ENCODE measurements at places on chromosomes 1 and 21.

GRCh38 chr1:85122169-85122568 is 73.9 kb upstream of the MCOLN3 start:
- no peak for DNase-seq

- DNase-seq: no peak
Measured at GRCh38 chr1:119385650-119386049, 17.1 kb downstream of the HAO2 start.

DNA sequence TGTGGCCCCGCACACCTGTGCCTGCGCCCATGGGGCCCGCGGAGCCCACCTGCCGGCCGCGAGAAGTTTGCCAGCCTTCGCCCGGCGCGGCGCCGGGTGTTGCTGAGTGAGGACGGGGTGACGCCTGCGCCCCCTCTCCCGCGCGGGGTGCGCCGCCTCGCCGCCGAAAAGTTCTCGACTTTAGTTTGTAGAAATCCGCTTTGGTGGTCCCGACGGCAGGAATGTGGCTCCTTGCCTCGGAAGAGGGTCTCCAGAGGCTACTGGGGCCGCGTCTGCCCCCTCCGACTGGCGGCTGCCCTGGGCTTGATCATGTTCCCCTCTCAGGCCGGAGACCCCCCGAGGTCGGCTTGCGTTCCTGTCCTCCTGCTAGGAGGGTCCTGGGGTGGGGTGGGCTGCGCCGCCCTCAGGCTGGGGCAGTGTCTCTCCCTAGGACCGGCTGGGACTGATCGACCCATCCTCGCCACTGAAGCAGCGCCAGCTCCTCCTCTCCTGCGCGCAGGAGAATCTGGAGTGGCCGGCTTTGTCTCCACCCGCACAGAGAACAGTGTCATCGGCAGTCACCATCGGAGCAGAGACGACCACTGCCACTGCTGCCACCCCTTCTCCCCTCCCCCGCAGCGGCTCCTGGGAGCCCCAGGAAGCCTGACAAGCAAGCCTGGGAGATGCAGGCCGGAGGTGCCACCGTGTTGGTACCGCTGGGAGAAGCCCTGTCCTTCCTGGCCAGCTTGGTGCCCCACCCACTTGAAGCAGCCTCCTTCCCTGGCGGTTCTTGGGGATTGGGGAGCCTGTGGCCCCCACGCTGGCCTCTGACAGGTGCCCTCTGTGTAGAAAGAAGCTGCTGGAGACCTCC is 553 bp upstream of the SLC30A2 start:
- no peak for DNase-seq

DNA sequence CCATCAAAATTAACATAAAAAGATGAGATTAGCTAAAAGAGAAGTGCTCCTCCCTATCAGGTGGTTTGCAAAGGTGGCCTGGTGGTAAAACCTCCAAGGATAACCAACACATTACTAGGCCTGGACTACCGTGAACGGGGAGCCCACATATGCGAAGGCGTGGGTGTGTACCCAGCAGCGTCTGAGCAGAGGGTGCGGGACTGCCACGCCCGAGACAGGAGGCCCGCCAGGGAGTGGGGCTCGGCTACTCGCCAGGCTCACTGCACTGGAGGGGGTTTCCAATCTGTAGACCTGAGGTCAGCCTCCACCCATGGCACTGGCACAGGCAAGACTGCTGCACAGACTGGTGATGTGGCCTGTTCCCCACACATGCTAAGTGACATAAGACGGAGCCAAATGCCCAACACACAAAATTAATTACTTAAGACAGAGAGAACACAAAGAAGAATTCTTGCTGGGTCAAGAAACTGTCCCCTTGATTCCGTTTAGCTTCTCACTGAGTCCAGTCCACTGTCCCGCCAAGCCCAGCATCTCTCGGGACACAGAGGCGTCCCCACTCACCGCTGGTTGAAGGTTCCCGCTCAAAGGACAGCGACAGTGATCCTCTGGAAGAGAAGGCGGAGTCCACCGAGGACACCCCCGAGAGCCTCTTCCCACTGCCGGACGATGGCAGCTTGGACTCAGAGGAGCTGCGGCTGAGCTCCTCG is 23.4 kb downstream of the RIPK4 start:
- DNase-seq: no peak

- no peak for DNase-seq
Measured at GRCh38 chr1:164755690-164756089, 196.7 kb downstream of the PBX1 start.

- DNase-seq: peak; percentile 36
Measured at GRCh38 chr21:37455504-37455911, 88.9 kb downstream of the DYRK1A start.

DNA sequence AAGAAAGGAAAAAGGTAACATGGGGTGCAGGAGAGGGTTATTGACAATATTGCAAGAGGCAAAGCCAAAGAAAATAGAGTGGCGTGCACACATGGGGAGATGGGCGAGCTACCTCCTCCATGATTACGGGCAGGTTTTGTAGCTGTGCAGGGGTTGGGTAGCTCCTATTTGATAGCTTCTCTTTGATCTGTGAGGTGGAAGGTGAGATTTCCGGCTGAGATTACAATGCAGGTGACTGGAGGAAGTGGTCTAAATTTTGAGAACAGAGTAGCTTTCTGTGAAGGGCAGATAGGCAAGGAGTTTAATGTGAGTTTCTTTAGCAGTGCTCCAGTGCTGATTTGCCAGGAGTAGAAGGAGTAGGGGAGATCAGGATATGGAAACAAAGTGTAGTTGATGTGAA is 263.4 kb downstream of the PLA2G4A start:
- DNase-seq: no peak

DNA sequence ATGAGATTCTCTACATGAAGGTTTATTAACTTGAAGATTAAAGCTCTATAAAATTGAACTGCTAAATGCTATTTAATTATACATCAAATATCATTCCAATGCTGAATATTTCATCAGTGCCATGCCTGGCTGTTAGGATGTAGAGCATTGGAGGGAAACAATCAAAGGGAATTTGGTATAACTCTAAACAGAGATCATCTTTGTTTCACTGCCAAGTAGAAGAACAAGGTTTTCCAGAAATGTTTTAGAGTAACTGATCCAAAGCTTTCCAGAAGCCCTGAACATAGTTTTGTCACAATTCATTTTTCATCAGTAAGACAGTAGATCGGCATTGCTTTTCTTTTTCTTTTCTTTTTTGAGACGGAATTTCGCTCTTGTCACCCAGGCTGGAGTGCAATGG is 5.9 kb upstream of the DSTYK start:
- DNase-seq: no peak

- DNase-seq: peak; percentile 97
Measured at GRCh38 chr1:20494609-20495311, 8.8 kb upstream of the CAMK2N1 start.

GRCh38 chr1:23651069-23651808 is 40.4 kb upstream of the RPL11 start:
- peak; percentile 70 for DNase-seq

DNA sequence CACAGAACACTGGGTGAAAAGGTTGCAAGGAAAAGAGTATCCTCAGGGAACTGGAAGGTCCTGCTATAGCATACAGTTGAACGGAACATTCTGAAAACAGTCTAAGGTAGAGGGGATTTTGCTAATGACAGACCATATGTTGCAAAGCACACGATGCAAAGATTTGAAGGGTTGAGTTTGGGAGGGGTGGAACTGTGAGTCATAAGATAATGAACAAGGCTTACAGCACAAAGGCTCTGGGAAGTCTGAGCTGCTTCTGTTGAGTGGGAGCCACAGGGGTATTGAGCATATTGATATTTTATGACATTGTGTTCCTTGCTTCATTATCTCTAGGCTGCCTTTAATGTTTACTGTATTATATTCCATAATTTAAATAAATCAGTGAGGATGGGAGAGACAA is 104.9 kb downstream of the PLPPR4 start:
- DNase-seq: no peak
